NCI-H187 (cell line): ENCODE measurements at places on chromosomes 3 and 15.

GRCh38 chr15:92463826-92464225 lies 70.1 kb downstream of the ST8SIA2 start:
- no peak for DNase-seq

GRCh38 chr3:53166206-53166605 lies 5.2 kb downstream of the PRKCD start:
- no peak for DNase-seq

DNA sequence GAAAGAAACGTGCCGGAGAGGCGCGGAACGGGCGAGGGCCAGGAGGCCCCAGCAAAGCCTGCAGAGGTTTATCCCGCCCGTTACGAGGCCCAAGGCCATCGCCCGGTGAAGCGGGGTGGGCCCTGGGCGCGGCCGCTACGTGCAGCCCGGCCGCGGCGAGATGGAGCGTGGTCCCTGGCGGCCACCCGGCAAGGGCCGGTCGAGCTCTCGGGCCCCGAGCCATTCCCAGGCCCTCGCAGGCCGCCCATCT lies 1.1 kb downstream of the PKM start:
- no peak for DNase-seq

DNA sequence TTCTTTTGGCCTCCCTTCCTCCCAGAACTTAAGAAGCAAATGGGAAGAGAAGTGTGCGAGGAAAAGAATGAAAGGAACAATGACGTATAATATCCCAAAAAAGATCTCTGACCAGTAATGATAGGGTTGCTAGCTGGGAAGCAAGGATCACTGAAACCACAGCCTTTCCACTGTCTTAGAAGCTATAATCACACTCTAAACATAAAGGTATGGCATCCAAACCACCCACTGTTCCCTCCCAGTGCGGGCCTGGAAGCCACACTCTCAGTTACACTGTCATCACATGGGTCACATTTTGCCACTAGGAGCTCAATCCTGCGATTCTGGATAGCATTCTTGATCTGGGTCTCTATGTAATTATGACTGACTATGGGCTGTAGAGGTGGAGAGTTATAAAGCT lies 131.6 kb upstream of the HACD2 start:
- DNase-seq: no peak

- no peak for DNase-seq
Measured at GRCh38 chr3:61954097-61954540, 392.7 kb downstream of the PTPRG start.

DNA sequence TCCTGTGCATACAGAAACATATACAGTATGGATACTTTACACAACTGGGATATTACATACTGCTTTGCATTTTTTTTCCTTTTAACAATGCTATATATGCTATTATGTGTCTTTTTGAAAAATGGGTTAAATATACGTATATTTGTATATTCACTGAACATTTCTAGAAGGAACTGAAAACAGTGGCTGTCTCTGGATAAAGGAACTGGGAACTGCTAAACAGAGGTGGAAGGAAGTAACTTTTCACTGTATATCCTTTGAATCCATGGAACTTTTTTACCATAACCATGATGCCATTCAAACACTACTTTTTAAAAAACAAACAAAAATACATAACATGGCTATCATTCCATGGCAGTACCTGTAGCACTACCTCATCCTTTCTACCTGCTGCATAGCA lies 1.8 kb downstream of the MTFMT start:
- no peak for DNase-seq
